Activated naive CD4-positive, alpha-beta T cell treated with anti-CD3 and anti-CD28 coated beads for 36 hours (primary cell): ENCODE measurements at places on chromosomes 12 and 14.
A peak's percentile ranks its signal among the peaks of the same experiment; 100 is the strongest.

DNA sequence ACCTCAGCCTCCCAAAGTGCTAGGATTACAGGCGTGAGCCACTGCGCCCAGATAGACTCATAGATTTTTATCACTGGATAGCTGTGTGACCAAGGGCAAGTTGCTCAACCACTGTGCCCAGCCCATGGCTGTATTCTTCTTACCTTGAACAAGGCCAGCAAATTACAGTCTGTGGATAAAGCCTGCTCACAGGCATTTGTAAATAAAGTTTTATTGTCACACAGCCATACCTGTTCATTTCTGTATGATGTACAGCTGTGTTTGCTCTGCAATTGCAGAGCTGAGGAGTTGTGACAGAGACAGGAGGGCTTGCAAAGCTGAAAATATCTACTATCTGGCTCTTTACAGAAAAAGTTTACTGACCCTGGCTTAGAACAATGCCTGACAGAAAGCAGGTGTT lies 35.2 kb upstream of the LHX5 start:
- no peaks in the 10 kb centered on the region for H3K4me1 ChIP-seq
- DNase-seq, result no peak
- H3K4me3 ChIP-seq, result no peak overlapping the region
- H3K36me3 ChIP-seq, result no peaks in the 10 kb centered on the region

DNA sequence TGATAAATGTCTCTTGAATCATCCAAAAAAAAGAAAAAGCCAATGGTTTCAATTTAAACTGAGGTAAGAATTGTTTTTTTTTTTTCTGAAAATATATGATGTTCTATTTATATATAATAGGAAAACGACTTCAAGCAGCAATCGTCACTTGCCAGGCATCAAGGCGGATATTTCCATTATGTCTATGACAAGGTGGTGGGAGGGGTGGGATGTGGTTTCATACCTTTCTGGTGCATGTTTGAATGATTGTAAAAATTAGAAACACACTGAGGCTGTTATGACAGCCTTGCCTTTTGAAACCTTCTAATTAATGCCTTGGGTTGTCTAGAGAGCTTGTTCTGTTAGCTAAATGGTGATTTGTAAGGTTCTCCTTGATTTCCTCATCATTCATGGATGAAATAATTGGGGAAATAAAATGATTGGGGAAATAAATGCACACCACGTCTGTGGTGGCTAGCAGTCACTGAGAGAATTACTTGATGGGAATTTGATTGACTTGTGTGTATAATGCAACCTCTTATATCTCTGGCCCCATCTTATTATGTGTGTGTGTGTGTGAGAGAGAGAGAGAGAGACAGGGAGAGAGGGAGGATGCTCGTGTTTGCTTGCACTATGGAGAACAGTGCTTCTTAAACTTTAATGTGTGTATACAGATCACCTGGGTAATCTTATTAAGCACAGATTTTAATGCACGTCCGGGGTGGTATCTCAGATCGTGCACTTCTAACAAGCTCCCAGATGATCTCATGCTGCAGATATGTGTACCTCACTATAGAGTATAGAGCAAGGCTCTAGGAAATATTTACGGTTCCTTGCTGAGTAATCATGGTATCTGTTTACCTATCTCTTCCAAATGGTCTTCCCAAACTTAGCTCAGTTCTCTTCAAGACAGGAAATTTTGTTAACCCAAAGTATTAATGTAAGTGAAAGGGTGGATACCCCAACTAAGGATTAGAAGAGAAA lies 502.6 kb downstream of the DIO2 start:
- no peaks in the 10 kb centered on the region for H3K36me3 ChIP-seq
- H3K27ac ChIP-seq, result no peak overlapping the region
- no peaks in the 10 kb centered on the region for H3K27me3 ChIP-seq
- H3K4me1 ChIP-seq, result no peaks in the 10 kb centered on the region

GRCh38 chr12:130555628-130556485 lies 160.2 kb downstream of the RIMBP2 start:
- H3K27me3 ChIP-seq, result peaks cover 15% of the 10 kb centered on the region
- H3K36me3 ChIP-seq, result no peaks in the 10 kb centered on the region
- H3K27ac ChIP-seq, result no peak overlapping the region
- no peak for DNase-seq
- no peaks in the 10 kb centered on the region for H3K4me1 ChIP-seq

GRCh38 chr12:67578976-67579661 lies 69.4 kb upstream of the DYRK2 start:
- H3K4me1 ChIP-seq, result peaks cover 38% of the 10 kb centered on the region
- H3K4me3 ChIP-seq, result no peak overlapping the region
- no peak overlapping the region for H3K27ac ChIP-seq
- peaks cover 3% of the 10 kb centered on the region for H3K27me3 ChIP-seq

DNA sequence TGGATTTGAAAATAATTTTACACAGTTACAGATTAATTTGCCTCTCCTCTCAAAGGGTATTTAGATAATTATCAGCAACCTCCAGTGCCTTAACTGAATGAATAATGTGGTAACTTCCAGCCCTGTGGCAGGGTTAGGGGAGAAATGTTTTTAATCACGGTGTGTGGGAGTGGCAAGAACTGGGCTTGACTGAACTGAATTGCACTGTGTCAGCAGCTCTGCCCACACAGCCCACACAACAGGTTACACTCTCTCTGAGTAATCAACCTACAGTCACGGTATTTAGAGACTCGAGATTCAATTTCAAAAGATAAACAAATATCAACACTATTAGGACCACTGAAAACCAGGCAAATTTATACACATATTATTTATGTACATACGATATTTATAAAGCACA lies 198.5 kb downstream of the KCNC2 start:
- no peaks in the 10 kb centered on the region for H3K36me3 ChIP-seq

- H3K4me1 ChIP-seq, result no peaks in the 10 kb centered on the region
- no peak overlapping the region for H3K27ac ChIP-seq
- H3K27me3 ChIP-seq, result no peaks in the 10 kb centered on the region
- DNase-seq, result peak; percentile 85
Observed at GRCh38 chr14:103078420-103078749, 5.6 kb upstream of the LBHD2 start.

DNA sequence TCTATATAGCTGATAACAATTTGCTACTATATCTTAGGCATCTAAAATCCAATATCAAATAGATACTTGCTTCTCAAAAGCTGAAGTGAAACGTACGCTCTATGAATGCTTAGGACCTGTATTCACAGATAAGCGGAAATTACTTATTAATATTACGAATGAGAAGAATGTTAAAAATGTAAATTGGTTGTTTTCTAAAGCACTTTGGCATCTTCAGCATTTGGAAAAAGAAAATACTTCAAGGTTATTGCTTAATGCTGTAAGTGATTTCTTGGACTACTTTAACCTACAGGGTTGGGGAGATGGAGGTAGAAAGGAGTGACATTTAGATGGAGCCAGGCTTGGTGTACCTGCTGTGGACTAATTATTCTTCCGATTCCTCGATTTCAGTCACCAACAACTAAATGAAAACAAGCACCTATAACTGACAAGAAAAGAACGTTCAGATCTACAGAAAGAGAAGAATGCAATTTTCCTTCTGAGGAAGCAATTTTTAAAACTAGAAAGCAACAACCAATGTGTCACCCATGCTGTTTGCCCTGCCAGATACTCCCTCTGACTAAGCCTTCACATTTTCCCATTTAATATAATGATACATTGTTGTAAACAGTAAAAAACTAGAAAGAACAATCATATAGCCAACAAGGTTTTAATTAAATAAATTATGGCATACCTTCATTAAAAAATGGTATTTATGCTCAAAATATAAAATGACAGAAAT lies 49.3 kb downstream of the SLC25A21 start:
- no peak overlapping the region for H3K4me3 ChIP-seq
- no peaks in the 10 kb centered on the region for H3K27me3 ChIP-seq
- no peaks in the 10 kb centered on the region for H3K36me3 ChIP-seq
- DNase-seq, result no peak

DNA sequence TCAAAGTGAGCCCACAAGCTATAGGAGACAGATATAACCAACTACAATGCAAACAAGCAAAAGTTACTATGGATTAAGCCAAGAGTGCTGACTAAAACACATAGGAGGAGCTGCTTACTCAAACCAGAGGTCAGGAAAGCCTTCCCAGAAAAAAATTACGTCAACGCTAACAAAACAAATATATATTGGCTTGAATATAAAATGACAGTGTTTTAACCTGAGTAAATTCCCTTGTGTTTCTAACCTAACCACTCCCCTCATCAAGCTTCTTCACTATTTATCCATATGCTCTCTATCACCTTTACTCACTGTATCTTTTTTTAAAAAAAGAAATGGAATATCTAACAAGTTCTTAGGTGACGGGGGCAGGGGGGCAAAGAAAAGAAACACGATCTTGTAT lies 115.9 kb downstream of the MED13L start:
- H3K27ac ChIP-seq, result no peak overlapping the region
- no peak overlapping the region for H3K4me3 ChIP-seq
- H3K36me3 ChIP-seq, result no peaks in the 10 kb centered on the region
- DNase-seq, result no peak
- H3K27me3 ChIP-seq, result no peaks in the 10 kb centered on the region

- no peak overlapping the region for H3K27ac ChIP-seq
- no peaks in the 10 kb centered on the region for H3K27me3 ChIP-seq
- H3K36me3 ChIP-seq, result no peaks in the 10 kb centered on the region
- H3K4me3 ChIP-seq, result no peak overlapping the region
- H3K4me1 ChIP-seq, result no peaks in the 10 kb centered on the region
Observed at GRCh38 chr12:40336573-40337199, 111.9 kb downstream of the LRRK2 start.

DNA sequence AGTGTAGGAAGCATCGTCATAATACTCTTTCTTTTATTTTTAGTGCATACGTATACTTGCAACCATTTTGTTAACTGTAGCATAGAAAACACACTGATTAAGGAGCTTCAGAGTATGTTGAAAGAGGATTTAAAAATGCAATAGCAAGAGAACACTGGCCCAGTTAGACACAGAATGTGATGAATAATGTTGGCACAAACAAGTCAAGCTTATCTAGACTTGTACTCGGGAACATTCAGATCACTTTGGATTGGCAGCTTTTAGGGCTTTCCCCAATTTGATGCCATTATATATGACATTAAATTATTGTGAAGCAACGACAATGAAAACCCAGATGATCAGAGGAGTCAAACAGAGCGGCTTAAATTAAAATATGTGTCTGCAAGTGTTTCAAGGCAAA lies 468.1 kb downstream of the PRKD1 start:
- no peaks in the 10 kb centered on the region for H3K36me3 ChIP-seq
- H3K27ac ChIP-seq, result no peak overlapping the region
- H3K4me3 ChIP-seq, result no peak overlapping the region

- no peak overlapping the region for H3K4me3 ChIP-seq
- no peak overlapping the region for H3K27ac ChIP-seq
- H3K36me3 ChIP-seq, result no peaks in the 10 kb centered on the region
- H3K27me3 ChIP-seq, result no peaks in the 10 kb centered on the region
- DNase-seq, result peak; percentile 82
Observed at GRCh38 chr12:108950991-108951739, 69.7 kb downstream of the SVOP start.

DNA sequence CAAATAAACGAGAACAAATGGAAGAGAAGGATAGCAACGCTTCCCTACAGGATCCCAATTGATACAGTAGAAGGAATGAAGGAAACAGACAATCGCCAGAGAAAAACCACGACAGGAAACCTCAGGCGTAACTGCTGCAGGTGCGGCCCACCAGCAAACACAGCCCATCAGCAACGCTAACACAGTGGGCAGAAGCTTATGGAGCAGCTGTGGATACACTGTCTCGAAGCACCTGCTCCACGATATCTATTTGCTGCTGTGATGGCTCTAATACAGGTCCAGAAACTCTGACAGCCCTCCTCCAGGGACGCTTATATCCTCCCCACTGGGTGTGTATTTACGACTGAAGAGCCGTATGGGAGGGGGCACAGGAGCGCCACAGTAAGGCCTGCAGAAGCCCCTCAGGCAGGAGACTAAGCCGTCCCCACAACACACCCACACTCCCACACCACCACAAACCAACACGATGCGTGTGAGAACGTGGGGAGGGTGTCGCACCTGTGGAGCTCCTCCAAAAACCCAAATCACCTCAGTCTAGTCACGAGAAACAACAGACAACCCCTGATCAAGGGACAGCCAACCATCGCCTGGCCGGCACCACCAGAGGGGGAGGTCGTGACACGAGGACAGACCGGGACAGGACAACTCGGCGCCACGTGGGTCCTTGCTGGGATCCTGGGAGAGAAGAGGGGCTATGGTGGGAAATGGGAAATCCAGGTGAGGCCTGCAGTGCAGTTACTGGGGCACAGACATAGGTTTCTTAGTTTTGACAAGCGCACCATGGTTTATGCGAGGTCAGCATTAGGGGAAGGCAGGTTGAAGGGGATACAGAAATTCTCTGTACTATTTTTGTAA lies 24.0 kb downstream of the POLE start:
- H3K4me1 ChIP-seq, result peaks cover 22% of the 10 kb centered on the region
- no peak overlapping the region for H3K4me3 ChIP-seq
- H3K27me3 ChIP-seq, result no peaks in the 10 kb centered on the region

- H3K27me3 ChIP-seq, result peaks cover 22% of the 10 kb centered on the region
- no peaks in the 10 kb centered on the region for H3K36me3 ChIP-seq
- H3K4me1 ChIP-seq, result no peaks in the 10 kb centered on the region
- no peak overlapping the region for H3K27ac ChIP-seq
- DNase-seq, result no peak
Observed at GRCh38 chr14:93870377-93870776, 56.8 kb upstream of the FAM181A start.

- H3K4me1 ChIP-seq, result no peaks in the 10 kb centered on the region
- H3K36me3 ChIP-seq, result no peaks in the 10 kb centered on the region
- no peak for DNase-seq
- H3K27ac ChIP-seq, result no peak overlapping the region
- H3K27me3 ChIP-seq, result peaks cover 26% of the 10 kb centered on the region
Observed at GRCh38 chr12:40692765-40693206, 547 bp downstream of the CNTN1 start.

DNA sequence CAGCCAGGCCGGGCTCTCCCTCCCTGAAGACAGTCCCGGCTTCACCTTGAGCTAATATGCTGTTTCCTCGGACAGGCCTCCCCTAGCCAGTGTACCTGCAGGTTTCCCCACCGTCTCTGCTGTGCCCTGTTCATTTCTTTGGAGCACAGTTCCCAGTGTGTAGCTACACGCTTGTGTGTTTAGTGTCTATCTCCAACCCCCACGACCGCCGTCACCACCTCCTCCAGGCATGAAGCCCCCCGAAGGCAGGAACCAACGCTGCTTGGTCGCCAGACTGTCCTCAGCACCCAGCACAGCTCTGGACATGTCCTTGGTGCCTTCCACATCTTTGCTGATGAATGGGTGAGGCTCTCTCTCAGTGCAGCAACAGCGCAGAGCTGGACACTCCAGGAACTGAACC lies 26.2 kb upstream of the PLEKHG6 start:
- no peaks in the 10 kb centered on the region for H3K4me1 ChIP-seq
- no peaks in the 10 kb centered on the region for H3K36me3 ChIP-seq
- no peak overlapping the region for H3K27ac ChIP-seq
- H3K4me3 ChIP-seq, result no peak overlapping the region
- H3K27me3 ChIP-seq, result peaks cover 11% of the 10 kb centered on the region

DNA sequence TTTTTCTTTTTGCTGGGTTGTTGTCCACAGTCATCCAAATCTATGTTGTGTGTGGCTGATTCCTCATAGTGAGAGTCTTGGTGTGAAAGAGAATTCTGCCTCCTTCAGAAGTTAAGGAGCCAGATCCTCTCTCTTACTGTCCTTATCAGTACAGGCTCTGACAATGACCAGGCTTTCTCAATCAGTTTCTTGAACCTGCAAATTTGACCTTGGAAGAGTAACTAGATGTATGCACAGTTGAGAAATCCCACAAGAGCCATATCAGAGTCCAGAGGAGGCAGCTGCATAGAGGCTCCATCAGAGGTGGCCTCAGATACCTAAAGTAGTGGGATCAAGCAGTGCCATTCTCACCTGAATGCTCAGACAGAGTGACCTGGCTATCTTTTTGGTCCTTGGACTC lies 5.5 kb upstream of the GALC start:
- no peak overlapping the region for H3K4me3 ChIP-seq
- no peaks in the 10 kb centered on the region for H3K27me3 ChIP-seq
- no peak for DNase-seq
- H3K27ac ChIP-seq, result no peak overlapping the region
- H3K4me1 ChIP-seq, result peaks cover 64% of the 10 kb centered on the region
